Activated T-helper 9 cell treated with anti-CD3 and anti-CD28 coated beads, Interleukin-2, amount 50 U/mL, for 16 hours (primary cell): ENCODE measurements at places on chromosomes 12 and 14.

- DNase-seq, result no peak
Observed at GRCh38 chr14:72744416-72745120, 149.3 kb downstream of the DPF3 start.

DNA sequence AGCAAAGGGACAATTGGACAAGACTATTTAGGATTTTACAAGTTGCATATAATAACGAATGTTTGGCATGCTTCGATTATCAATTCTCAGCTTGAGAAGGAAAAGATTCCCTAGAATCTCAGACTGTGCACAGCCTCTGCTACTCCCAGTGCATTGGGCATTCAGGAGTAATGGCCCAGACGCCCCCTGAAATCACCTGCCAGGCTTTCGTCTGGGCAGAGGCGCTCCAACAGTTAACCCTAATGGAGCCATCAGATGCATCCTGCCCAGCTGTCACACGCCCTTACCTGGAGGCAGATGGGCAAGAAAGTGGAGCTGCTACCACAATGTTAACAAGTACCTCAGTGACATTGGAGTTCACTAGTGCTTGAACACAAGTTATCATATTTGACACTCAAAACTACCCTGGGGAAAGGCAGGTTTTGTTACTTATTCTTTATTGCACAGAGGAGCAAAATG lies 927 bp upstream of the LRP6 start:
- no peak for DNase-seq

- no peak for DNase-seq
Observed at GRCh38 chr14:22190411-22191191, 398.4 kb downstream of the DAD1 start.

DNA sequence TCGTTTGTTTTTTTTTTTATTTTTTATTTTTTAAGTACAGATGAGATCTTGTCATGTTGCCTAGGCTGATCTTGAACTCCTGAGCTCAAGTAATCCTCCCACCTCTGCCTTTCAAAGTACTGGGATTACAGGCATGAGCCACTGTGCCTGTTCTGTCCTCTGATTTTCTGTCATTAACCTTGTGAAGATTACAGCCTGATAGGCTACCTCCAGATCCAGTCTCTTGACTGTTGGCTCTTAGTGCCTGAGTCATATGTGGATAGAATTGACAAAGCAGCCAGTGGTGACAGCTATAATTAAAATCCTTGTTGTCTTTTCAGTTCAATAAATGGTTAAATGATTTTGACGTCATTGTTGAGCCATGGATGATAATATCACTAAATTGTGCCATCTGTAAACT lies 21.3 kb upstream of the REP15 start:
- no peak for DNase-seq

DNA sequence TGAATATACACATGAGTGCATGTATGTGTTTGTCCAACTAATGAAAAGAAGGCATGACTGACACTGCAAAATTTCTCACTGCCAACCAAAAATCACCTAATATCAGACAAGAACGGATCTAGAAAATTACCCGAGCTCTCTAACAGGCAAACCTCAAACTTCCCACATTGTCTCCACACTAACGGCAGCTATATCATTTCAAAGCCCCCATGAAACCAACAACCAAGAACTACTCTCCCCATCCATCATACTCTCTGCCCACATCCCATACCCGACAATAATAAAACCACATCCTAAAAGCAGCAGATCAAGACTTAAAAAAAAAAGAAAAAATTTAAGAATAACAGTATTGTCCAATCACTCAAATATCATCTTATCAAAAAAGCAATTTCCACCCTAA lies 227.1 kb downstream of the CEP128 start:
- DNase-seq, result no peak

DNA sequence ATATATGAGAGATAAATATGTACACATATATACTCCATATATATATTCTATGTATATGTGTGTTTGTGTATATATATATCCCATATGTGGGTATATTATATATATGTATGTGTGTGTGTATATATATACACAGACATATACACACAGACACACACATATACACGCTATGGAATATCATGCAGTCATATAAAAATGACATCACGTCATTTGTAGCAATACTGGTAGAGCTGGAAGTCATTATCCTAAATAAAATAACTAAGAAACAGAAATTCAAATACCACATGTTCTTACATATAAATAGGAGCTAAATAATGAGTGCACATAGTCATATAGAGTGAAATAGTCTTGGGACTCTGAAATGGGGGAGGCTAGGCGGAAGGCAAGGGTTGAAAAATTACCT lies 1000.2 kb downstream of the LRFN5 start:
- no peak for DNase-seq

GRCh38 chr14:31934767-31935266 lies 142.3 kb upstream of the ARHGAP5 start:
- no peak for DNase-seq

DNA sequence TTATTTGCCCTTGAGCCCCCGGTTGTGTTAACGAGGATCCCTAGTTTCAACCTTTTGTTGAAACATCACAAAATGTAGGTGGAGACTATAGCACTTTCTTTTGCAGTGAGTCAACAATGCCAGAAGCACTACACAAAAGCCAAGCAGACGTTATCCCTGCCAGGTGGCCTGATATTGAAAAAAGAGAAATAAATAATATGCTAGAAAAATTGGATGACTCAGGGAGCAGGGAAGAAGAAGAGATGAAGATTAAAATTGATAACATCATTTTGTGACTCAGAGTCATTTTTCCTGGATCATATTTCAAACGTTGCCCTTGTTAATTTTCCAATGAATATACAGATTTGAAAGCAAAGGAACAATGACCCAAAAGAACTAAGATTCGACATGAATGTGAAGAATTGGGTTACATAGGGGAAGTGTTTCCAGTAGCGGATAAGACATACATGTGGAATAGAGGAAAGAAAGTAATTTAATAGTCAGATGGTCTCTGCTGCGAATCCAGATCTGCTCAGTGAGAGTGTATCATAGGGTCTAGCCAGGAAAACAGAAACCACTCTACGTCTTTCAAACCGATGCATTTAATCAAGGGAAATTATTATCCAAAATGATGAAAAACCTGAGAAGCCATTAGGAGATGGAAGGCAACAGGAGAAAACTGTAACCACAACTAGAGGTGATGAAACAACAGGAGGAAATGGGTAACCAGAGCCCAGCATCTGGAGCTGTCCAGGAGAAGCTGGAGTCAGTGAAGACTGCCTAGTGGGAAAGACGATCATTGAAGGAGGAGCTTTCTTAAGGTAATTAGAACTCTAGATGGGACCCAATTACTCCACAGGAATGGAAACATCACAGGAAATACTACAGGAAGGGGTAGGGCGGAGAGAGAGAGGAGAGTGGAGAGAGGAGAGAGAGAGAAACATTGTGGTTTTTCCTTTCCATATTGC lies 57.9 kb downstream of the RERG start:
- no peak for DNase-seq

- no peak for DNase-seq
Observed at GRCh38 chr12:108156717-108157116, 27.6 kb downstream of the WSCD2 start.

DNA sequence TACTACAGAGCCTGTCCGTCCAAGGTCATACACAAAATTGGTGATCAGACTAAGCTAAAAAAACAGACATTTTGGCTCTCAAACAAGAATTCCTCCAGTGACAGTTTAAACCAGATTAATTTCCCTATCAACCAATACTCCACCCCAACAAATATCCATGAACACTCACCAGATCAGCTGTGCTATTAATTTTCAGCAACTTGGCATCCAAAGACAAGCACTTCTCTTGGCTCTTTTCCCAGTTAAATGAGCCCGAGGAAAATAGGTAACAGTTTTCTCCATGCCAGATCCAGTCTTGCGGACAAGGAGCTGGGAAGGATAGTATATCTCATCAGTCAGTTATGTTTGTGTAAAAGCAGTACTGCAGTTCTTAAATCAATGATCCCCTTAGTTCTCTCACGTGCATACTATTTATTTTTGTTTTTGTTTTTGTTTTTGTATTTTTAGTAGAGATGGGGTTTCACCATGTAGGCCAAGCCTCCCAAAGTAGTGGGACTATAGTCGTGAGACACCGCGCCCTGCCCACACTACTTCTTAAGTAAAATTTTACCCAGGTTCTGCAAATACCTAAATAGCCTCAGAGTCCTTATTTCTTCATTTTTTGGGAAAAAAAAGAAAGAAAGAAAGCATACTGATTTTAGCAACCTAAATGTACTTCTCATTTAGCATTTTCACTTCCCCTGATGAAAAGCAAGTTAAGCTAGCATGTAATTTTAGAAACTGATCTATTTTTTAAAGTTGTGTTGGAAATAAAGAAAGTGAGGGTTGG lies 11.1 kb downstream of the OLR1 start:
- DNase-seq, result no peak

DNA sequence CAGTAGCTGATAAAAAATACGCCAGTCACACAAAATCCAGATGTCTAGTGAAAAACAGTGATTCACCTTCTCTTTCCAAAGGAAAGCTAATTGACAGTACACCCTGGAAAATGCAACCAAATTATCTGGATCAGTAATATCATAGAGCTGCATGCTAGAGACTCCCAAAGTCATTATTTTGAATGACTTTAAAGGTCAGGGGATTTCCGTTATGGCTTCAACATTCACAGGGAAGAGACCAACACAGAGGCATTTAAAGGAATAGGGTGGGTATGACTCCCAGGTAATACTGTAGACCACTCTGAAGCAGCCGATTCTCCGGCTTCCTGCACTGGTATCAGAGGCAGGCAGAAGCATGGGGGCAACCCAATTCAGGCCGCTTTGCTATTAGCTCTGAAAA lies 190.4 kb downstream of the STXBP6 start:
- no peak for DNase-seq

DNA sequence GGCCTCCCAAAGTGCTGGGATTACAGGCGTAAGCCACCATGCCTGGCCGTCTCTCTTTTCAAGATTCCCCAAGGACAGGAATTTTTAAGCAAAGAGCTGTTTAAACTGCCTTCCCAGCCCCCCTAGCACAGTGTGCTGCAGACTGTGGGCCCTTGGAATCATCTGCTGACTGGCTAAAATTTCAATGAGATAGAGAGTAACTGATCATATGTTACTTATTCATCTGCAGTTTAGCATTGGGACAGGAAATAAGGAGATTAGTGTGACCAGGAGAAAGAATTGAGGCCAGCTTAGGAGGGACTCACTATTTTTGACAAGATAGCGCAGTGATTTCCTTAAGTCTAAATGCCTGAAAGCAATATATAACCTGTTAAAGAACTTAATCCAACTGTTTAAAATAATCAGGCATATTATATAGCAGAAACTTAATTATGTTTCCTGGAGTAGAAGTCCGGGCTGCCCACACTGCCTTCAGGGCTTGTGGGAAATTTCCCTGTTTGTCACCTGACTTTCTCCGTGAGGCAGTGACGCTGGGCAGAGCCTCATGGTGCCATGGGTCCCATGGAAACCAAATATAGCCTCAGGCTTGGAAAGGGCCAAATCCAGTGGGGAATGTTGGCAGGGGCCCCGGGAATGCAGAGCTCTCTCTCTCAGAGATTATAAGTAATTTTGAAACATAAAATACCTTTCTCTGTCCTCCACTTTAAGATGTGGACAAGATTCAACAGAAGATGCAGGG lies 22.8 kb upstream of the CEBPE start:
- no peak for DNase-seq

DNA sequence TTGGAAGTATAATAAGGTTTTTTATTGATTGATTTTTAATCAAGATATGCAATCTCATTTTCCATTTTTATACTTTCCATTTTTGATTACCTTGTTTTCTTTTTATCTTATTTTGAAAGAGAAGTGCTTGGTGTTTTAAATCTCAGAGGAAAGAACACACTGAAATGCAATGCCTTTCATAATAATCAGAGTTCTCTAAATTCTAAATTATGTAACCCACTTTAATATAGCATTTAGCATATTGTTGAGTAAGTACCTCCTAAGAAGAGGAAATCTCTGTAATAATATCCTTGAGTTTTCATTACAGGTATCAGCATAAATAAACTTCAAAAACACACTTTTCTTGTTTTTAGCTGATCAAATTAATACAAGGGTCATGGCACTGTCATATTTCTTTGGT lies 96.9 kb downstream of the GTF2A1 start:
- DNase-seq, result no peak

DNA sequence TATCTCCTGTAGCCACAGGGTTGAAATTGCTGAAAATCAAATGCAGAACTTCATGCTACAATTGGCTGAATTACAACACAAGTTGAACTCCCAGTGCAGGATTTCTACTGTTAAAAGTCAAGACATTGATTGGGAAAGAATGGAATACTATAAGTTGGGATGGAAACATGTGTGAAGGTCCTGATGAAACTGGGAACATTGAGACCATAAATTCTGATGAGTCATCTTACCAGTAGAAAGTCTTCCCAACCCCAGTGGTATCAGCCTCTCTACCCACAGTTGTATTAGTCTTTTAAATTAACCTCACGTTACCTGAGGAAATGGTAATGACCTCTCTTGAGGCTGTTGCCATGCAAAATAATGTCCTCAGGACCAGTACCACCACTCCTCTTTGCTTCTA lies 27.4 kb upstream of the DYRK2 start:
- no peak for DNase-seq

GRCh38 chr12:131586761-131587160 lies 124.1 kb upstream of the SFSWAP start:
- DNase-seq, result no peak

DNA sequence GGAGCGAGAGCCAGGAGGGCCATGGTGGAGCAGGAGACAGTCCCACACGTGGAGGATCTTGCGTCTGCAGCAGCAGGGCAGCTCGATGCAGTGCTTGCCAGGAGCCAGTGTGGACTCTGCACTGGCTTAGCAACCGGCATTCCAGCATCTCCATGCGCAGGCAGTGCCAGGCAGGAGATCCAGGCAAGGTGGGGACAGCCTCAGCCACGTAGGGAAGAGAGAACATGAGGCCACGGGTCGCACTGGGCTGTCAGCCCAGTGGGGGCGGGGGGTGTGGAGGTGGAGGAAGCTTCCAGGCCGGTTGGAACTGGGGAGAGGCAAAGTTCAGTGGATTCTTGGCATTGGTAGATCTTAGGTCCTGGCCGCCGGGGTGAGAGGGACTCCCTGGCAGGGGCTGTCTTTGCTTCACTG lies 121.0 kb upstream of the EVL start:
- DNase-seq, result no peak

DNA sequence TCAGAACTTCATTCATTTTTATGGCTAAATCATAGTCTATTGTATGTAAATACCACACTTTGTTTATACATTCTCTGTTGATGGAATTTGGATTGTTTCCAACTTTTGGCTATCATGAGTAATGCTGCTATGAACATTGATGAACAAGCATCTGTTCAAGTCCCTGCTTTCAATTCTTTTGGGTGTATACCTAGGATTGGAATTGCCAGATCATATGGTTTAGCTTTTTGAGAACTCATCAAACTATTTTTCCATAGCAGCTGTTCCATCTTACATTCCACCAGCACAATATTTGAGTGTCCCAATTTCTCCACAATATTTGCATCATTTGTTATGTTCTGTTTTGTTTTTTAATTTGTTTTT lies 52.3 kb upstream of the CCND2 start:
- DNase-seq, result no peak

DNA sequence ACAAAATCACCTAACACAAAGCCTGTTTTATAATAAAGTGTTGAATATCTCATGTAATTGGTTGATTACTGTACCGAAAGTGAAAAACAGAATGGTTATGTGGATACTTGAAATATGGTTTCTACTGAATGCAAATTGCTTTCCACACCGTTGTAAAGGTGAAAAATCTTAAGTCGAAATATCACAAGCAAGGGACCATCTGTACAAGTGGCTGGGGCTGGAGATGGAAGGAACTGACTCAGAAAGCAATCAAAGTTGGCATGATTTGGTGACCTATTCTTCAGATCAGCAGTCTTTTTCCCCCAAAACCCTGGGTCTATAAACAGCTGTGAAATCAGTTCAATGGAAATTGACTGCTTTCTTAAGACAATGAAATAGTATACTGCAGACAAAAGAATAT lies 3.6 kb downstream of the CBX5 start:
- DNase-seq, result no peak

- DNase-seq, result no peak
Observed at GRCh38 chr12:823028-823698, 70.8 kb downstream of the WNK1 start.
